ENCODE measurements at places on chromosomes 2 and 18. TPM values are rescaled to one million over a fixed set of nuclear protein-coding genes. Genes with fewer than 3 reads are reported as not detected.

Gene FAM237A
- not detected for total RNA-seq

Gene TXNL4A
- 56.2 TPM for total RNA-seq

Gene CCDC68
- total RNA-seq, result 1.6 TPM

Gene EDAR
- not detected for total RNA-seq

Gene NFATC1
- 10.2 TPM for total RNA-seq

Gene IL37
- not detected for total RNA-seq

Gene HOXD12
- total RNA-seq, result not detected

Gene UGT1A5
- not detected for total RNA-seq

Gene CFAP221
- total RNA-seq, result not detected

Gene POTEJ
- 0.65 TPM for total RNA-seq

Gene ACTG2
- total RNA-seq, result 0.67 TPM

Gene CXCR4
- total RNA-seq, result 311 TPM

Gene RND3
- 69.8 TPM for total RNA-seq

Gene PIEZO2
- 103 TPM for total RNA-seq

Gene CD8B
- total RNA-seq, result not detected

Gene ASB18
- not detected for total RNA-seq

Gene FEV
- total RNA-seq, result not detected

Gene SCYGR8
- not detected for total RNA-seq

Gene CXCR1
- not detected for total RNA-seq

Gene FZD7
- total RNA-seq, result 0.29 TPM

Gene PGAP1
- total RNA-seq, result 14.7 TPM

Gene SATB2
- 1.3 TPM for total RNA-seq

Gene ADAM23
- 4.5 TPM for total RNA-seq

Gene NT5DC4
- total RNA-seq, result not detected

Gene AKAIN1
- not detected for total RNA-seq

Gene L3MBTL4
- 0.33 TPM for total RNA-seq

Gene GPC1
- total RNA-seq, result 21.9 TPM

Gene PPM1B
- 12.4 TPM for total RNA-seq

Gene LAMA3
- total RNA-seq, result 6.5 TPM

Gene HOXD8
- 24.8 TPM for total RNA-seq

Gene MAPK4
- total RNA-seq, result not detected

Gene CDH2
- 5.8 TPM for total RNA-seq

Gene RNF152
- 123 TPM for total RNA-seq

Gene CREG2
- total RNA-seq, result 8.6 TPM

Gene LHCGR
- total RNA-seq, result not detected

Gene LYPD6
- 1.3 TPM for total RNA-seq

Data from vein endothelial cell (primary cell).